ENCODE measurements at places on chromosomes 16 and 17.
A peak's percentile ranks its signal among the peaks of the same experiment; 100 is the strongest.

DNA sequence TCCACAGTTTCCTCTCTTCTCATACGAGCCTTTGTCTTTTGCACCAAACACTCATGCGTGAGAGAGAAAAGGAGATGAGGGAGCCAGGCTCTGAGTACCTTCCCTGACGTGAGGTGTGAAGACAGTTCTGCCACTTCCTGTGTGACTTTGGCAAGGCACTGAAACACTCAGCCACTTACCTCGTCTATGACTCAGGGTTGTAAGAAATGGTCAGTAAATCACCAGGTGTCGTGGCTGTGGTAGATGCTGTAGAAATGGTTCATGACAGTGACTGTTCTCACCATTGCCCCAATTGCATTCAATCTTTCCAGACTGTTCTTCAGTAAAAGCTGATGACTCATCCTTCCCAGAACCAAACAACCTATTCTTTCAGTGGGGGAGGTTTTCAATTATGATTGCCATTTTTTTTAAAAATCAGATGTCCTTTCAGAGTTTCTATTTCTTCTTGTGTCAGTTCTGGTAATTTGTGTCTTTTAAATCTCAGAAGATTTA lies 49.2 kb upstream of the CBFA2T3 start:
- DNase-seq: no peak

GRCh38 chr17:3695129-3695722 lies 729 bp downstream of the P2RX5 start:
- DNase-seq: no peak

- no peak for DNase-seq
Observed at GRCh38 chr17:5899496-5900195, 170.5 kb upstream of the WSCD1 start.

GRCh38 chr16:69112285-69113129 lies 7.1 kb downstream of the HAS3 start:
- peak; percentile 42 for DNase-seq

- no peak for DNase-seq
Observed at GRCh38 chr17:78154903-78155811, 9.0 kb downstream of the C17orf99 start.

- no peak for DNase-seq
Observed at GRCh38 chr16:65372171-65372570, 250.3 kb upstream of the CDH11 start.

DNA sequence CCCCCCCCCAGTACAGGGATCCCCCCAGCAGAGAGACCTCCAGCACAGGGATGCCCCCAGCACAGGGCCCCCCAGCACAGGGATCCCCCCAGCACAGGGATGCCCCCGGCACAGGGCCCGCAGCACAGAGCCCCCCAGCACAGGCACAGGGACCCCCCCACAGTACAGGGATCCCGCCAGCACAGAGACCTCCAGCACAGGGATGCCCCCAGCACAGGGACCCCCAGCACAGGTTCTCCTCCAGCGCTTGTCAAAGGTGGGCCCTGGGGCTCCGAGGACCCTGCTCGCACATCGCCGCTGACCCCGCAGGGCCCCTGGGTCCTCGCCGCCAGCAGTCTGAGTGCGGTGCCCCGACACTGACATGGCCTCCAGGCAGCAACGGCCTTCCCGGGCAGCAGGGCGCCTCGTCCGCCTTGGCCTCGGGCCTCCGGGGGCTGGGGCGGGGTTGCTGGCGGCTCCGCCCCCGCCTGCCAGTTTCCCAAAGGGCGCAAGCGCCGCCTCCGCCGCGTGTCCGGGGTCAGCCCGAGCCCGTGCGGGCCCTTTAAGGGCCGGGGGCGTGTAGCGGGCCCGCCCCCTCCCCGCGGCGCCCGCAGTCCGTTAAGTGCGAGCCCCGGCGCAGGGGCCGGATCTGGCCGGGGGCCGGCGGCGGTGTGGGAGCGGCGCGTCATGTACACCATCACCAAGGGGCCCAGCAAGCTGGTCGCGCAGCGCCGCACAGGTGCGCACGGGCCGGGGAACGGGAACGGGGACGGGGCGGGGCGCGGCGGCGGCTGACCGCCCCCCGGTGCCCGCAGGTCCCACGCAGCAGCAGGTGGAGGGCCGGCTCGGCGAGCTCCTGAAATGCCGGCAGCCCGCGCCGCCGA lies at the start of gene MCRIP2:
MCRIP2 (plus strand) TSS at position 503 of the 863 bp plus-strand sequence; CDS start at position 667, 164 bp downstream.
- peak; percentile 71 for DNase-seq

DNA sequence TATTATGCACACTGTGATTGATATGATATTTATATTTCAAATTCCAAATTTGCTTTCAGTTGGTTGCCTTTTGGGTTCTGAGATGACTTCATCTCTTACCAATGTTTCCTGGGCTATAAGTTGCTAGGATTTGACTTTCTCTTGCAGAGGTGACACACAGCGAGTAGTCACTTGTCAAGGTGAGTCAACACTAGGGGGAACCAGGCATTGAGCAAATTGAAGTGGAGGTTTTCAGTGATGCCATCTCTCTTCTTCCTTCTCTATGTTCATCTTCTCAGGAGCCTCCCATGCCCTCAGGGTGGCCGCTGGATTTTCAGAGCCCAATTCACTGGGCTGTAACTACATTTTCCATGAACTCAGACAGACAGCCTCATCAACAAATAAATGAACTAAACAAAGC lies 6.0 kb upstream of the CPD start:
- no peak for DNase-seq

All from fibroblast of skin of scalp (primary cell).